SK-N-SH treated with all-trans-retinoic acid at 6 μM for 48 hours (cell line): ENCODE measurements at places on chromosomes 5 and 9.
A peak's percentile ranks its signal among the peaks of the same experiment; 100 is the strongest.

GRCh38 chr5:112189391-112189790 is 229.7 kb downstream of the EPB41L4A start:
- ATAC-seq, result no peak

DNA sequence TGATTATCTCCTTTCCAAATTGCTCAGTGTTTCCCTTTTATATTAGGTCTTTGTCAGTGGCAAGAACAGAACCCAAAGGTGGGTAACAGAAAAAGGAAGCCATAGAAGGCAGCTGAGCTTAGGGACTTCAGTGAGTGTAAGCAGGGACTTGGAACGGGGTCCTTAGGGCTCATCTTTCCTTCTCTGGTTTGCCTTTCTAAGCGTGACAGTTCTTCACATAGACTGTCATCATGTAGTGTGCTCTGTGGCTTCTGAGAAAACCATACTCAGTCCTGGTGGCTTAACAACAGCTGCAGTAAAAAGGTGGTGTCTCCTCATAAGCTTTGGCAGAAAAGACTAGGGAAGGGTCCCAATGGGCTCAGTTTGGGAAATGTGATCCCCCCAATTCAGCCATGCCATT is 108.8 kb downstream of the SLC12A2 start:
- no peak for ATAC-seq

DNA sequence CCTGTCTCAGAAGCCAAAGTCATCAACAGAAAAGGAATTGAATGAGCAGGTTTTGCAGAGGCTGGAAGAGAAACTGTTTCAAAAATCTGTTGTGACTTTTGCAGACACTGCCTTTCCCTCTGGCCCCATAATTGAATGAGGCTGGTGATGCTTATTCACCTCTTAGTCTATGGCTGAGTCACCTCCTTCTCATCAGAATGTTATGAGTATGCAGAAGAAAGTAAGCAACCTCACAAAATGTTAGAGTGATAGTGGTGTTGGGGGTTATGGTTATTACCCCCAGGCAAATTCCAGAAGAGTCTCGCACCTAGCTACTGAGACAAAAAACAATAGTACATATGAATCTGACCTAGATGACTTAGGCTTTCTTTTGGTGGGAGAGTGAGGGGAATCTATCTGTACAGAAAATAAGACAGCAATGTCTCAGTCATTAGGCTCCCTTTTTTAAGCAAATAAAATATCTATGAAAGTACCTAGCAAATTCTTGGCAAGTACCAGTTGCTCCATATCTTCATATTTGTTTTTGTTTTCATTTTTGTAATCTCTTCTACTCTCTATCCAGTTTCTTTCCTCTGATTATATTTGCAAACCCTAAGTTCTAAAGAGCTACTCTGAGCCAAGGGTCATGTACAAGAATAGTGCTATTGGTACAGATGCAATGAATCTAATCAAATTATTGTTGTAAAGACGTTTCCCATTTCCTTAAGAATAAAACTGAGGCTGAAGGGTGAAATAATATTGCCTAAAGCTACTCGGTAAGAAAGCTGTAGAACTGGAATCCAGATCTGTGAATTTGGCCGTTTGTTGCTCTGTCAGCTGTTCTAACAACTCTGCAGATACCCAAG is 498.1 kb upstream of the TNC start:
- peak; percentile 97 for ATAC-seq

DNA sequence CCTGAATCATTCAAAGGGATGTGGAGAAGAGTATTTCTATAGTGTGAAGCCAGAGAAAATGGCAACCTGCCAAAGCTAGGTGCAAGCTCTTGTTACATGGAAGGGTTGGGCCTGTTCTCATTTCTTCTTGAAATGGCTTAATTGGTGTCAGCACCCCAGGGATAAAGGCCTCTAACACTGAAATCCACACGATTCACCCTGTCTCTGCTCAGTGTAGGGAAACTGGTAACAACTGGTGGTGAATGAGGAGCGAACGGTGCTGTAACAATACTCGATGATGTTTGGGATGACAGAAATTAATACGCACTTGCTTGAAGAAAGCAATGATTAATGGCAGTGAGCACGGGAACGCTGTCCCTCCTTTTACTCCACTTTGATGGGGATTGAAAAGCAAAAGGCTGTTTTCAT is 16.2 kb downstream of the PBX3 start:
- peak; percentile 63 for ATAC-seq

GRCh38 chr5:52863715-52864290 is 76.1 kb downstream of the ITGA1 start:
- ATAC-seq, result no peak

DNA sequence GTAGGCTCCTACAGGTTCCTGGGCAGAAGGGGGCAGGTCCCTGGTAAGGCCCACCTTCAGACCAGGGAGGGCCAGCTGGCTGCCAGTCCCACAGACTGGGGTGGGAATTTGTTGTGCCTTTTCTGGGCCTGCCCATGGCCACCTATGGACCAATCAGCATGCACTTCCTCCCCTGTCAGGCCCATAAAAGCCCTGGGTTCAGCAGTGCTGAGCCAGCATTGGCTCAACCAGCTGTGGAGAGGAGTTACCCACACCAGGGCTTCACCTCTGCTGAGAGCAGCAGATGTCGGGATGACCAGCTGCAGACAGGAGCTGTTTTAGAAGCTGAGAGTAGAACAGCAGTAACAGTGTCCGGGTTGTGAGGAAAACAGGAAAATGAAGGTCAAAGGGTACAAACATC is 373.4 kb upstream of the ACO1 start:
- ATAC-seq, result no peak

- ATAC-seq, result peak; percentile 73
Measured at GRCh38 chr9:106479679-106480078, 383.3 kb upstream of the ZNF462 start.

- ATAC-seq, result no peak
Measured at GRCh38 chr5:9737265-9737664, 107.1 kb upstream of the TAS2R1 start.

GRCh38 chr9:33510262-33511183 is 13.5 kb upstream of the ANKRD18B start:
- ATAC-seq, result peak; percentile 72
